NCI-H524 (cell line): ENCODE measurements at places on chromosomes 12 and 14.

DNA sequence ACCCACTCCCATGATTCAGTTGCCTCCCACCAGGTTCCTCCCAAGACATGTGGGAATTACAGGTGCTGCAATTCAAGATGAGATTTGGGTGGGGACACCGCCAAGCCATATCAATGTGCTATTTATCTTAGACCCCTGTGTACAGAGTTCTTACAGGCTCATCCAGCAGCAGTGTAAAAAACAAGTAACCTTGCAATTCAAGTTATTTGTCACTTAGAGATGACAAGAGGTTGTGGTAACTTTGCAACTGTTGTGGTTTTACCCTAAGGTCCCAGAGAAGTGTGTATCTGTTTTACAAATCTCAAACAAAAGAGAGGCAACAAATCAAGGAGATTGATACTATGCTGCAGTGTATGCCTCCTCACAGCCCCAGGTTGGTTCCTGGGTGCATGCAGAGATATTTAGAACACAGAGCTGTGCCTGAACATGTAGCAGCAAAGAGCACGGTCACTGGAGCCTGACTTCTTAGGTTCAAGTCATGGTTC is 11.5 kb upstream of the HELB start:
- no peak for DNase-seq

DNA sequence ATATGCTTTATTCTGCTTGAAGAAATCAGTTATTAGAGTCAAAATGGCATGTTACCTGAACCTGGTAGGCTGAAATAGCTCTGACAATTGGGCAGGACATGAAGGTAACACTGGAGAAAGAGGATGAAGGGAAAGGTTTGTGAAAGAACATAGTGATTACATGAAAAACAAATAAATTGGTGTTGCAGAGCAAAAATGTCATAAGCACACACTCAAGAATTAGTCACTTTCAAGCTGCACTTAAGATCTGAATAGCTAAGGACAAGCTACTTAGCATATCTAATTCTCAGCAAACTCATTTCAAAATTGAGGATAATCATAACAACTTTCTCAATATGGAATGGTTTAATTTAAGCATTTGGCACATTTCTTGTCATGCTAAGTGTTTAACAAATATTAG is 1398.0 kb upstream of the FLRT2 start:
- DNase-seq = no peak

- DNase-seq = no peak
Observed at GRCh38 chr12:90987520-90987919, 17.3 kb downstream of the EPYC start.

DNA sequence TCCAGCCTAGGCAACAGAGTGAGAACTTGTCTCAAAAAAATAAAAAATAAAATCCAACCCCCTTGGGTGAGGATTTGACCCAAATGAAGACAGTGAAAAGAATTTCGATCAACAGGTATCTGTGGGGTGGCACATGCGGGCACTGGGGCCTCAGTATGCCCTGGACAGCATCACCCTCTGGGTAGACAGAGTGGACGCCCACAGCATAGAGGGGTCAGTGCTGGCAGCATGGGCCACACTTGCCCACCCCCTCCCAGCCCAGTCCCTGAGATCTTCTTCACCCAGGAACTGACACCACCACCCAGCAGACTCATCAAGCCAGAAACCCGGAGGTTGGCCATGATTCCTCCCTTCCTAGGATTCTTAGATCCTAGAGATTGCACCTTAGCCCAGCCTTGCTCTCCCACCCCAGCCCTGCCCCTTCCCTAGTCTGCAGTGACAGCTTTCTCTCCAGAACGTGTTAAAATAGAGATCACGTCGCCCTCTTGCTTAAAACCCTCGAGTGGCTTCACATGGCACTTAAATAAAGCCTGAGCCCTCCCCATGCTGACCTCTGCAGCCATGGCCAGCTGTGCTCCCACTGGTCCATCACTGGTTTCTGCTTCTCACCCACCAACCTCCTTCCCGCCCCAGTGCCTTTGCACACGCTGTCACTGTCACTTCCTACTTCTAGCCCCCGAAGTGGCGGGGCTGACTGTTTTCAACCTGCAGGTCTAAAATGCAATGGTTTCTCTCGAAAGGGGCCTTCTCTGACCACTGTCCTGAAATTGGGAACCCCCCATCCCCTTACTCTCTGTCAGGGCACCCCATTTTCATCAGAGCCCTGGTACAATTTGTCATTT is 26.2 kb upstream of the DYNC1H1 start:
- DNase-seq = peak; percentile 14

DNA sequence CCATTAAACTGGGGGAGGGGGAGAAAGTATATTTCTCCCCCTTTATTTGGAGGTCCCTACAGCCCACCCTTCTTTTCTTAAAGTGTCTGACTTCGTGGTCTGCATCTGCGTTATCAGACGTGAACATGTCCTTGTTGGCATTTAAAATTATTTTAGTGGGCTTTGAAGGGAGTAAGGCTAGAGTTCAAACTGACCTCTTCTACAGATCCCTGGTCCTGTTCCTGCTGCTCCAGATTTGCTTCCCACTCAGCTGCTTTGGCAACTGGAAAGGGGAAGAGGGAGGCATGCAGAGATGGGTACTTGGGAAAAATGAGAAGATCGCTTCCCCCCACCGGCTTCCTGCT is 611 bp upstream of the SIX6 start:
- peak; percentile 48 for DNase-seq

- peak; percentile 87 for DNase-seq
Observed at GRCh38 chr14:92680781-92681650, 67.4 kb downstream of the LGMN start.

GRCh38 chr12:111322336-111323250 is 46.3 kb downstream of the PHETA1 start:
- no peak for DNase-seq

DNA sequence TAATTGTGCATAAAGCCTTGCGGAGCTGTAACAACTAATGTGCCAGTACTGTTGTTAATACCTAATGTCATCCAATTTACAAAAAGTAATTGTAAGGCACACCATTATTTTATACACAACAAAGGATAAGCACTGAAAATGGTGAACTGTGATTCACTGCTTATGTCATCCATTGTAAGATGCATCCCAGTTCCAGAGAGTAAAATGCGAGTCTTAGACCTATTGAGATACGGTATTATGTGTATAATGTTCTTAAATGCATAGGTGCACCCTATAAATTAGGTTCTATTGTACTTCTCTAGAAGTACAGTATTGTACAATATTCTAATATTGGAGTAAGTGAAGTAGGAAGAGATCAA is 406 bp downstream of the PARP2 start:
- DNase-seq = peak; percentile 59

GRCh38 chr12:67827820-67828383 is 161.3 kb upstream of the IFNG-AS1 start:
- DNase-seq = no peak

DNA sequence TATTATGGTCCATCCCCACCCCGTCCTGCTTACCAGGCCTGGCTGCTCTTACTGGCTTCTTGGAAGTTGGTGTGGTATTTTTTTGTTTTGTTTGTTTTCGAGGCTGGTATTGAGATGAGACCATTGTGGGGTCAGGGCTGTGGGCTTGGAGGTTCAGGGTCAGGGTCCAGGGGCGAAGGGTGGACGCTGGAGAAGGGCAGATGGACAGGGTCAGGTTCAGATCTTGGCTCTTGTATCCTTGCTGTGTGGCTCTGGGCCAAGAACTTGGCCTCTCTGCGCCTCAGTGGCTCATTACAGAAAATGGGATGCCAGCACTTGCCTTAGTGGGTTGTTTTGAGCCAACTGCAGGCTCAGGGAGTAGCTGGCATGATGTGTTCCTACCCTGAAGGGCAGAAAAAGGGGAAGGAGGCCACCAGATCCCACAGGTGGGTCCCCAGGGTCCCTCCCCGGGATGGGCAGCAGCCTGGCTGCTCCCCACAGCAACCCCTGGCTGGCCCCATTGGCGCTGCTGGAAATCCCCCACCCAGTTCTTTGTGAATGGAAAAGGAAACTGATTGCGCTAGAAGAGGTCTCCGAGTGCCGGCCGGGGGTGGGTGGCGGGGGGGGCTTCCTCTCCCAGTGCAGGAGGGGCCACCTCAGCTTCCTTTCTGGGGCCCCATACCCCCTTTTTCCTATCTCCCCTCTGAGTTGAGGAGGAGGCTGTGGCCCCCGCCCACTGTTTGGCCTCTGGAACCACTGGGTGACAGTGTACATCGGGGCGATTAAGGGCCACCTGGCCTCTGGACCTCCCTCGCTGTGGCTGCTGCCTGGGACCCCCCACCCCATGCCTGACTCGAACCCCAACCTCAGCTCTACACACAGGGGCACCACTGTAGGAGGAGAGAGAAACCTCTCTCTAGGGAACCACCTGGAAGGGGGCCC is 25.0 kb downstream of the SH2B3 start:
- no peak for DNase-seq
